ENCODE measurements at places on chromosomes 5 and 9.

GRCh38 chr9:80605129-80605528 lies 1033.4 kb downstream of the TLE4 start:
- peak; percentile 13 for DNase-seq

GRCh38 chr9:19050637-19051591 lies 1.7 kb downstream of the RRAGA start:
- DNase-seq, result no peak

GRCh38 chr5:113038136-113038535 lies 61.5 kb downstream of the DCP2 start:
- DNase-seq, result no peak

- DNase-seq, result peak; percentile 69
These were observed 222.6 kb downstream of the ROR2 start for GRCh38 chr9:91727316-91727861.

DNA sequence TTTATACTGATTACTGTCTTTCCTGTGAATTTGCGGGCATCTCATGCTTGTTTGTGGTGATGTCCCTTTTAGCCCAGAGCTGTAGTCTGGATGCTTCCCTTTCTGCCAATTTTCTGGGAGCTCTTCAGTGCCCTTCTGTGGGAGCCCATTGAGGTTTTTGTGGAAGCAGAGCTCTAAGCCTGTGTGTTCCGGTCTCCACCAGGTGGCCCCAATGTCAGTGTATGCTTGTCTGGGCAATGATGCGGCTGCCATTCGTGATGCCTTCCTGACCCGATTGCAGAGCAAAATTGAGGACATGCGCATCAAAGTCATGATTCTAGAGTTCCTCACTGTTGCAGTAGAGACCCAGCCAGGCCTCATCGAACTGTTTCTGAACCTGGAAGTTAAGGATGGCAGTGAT lies 35.1 kb downstream of the SH3GLB2 start:
- no peak for DNase-seq

- peak; percentile 47 for DNase-seq
These were observed 24.5 kb downstream of the CAVIN4 start for GRCh38 chr9:100602342-100602801.

DNA sequence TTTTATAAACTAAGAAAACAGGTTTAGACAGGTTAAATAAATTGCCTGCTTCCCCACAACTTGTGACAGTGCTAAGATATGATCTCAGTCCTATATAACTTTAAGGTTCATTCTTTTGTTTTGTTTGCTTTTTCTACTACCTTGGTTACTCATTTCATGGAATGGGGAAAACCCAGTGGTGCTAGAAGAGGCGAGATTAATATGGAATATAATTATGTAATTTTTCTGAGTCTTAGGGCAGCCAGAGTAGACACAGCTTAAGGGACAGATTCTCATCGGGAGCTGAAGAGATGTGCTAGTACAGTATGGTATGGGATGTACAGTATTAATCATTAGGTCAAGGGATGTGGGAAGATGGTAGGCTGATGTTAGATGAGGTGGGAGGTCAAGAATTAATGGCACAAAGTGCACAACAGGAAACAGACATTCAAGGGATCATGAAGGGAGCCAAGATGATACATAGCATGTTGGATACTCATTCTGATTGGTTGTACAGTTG lies 6.2 kb downstream of the TRIM32 start:
- DNase-seq, result no peak

- no peak for DNase-seq
These were observed 64.4 kb upstream of the ANGPTL2 start for GRCh38 chr9:127186806-127187205.

- DNase-seq, result no peak
These were observed 23.9 kb downstream of the ISOC1 start for GRCh38 chr5:129118405-129118804.

GRCh38 chr5:148978370-148979082 lies 84.3 kb downstream of the SH3TC2 start:
- DNase-seq, result no peak

- no peak for DNase-seq
These were observed 8.9 kb downstream of the WDR5 start for GRCh38 chr9:134144801-134145200.

DNA sequence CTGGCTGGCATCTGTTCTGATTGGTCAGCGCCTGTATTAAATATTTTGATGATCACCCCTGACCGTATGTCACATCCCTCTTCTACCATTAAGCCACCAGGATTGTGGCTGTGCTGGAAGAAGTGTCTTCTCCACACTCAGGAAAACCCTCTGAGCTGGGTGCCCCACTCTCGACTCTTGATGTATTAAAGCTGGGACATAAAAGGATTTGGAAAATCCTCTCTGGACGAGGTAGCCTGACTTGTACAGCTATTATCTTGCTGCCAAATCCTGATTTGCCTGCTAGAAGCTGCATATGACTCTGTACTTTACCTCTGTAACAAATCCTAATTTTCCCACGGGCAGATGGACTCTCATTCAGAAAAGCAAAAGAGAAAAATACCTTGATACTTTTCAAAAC lies 161.0 kb downstream of the SLC28A3 start:
- no peak for DNase-seq

DNA sequence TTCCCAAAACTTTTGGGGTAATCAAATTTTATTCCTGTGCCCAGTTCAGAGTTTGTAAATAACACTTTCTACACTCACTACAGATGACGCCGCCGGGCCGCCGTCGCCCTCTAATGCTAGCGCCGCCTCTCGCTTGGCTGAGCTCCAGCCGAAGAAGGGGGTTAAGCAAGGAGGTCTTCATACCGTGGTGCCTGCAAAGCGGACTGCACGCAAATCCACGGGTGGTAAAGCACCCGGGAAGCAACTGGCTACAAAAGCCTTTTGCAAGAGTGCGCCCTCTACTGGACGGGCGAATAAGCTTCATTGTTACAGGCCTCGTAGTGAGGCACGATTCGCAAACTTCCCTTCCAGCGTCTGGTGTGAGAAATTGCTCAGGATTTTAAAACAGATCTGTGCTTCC lies 280.4 kb downstream of the MEF2C start:
- DNase-seq, result peak; percentile 43

- DNase-seq, result no peak
These were observed 101.3 kb downstream of the SH3TC2 start for GRCh38 chr5:148961261-148962199.

DNA sequence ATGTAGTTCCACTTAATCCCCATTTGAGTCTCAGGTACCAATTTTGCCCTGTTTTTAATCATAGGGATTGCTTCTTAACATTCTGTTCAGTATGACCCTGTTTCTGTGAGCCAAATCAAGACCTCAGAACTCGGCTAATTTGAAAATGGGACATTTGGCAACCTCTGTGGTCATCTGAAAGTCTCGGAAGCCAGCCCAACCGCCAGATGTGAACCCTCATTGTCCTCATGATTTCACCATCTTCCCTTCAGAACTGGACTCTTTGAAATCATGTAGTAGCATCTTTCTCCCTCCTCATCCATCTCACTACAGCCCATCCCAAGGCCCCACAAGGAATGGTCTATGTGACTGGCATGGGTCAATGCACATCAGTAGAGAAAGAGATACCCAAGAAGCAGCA lies 88.9 kb downstream of the S1PR3 start:
- no peak for DNase-seq

- DNase-seq, result peak; percentile 79
These were observed 26.2 kb upstream of the ACOT12 start for GRCh38 chr5:81420039-81420667.

DNA sequence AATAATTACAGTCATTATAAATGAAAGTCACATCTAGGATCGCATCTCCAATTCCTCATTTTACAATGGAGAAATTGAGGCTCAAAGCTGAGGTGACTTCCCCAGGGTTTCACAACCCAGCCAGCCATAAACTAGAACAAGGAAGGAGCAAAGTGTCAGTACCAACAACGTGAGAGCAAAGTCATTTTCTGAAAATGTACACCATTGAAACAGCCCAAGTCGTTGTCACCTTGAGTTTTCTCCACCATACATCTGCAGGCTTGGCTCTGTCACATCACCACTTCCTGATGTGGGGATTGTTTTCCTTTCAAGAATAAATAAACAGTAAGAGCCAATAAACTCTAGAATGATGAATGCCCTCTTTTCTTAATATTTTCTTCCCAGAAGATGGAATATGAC lies 184.5 kb upstream of the PTGER4 start:
- DNase-seq, result peak; percentile 59

- no peak for DNase-seq
These were observed 116.4 kb downstream of the MYO10 start for GRCh38 chr5:16819522-16820167.

GRCh38 chr9:17361378-17361777 lies 217.5 kb upstream of the SH3GL2 start:
- no peak for DNase-seq

GRCh38 chr5:125612776-125613175 lies 810.4 kb upstream of the GRAMD2B start:
- no peak for DNase-seq

DNA sequence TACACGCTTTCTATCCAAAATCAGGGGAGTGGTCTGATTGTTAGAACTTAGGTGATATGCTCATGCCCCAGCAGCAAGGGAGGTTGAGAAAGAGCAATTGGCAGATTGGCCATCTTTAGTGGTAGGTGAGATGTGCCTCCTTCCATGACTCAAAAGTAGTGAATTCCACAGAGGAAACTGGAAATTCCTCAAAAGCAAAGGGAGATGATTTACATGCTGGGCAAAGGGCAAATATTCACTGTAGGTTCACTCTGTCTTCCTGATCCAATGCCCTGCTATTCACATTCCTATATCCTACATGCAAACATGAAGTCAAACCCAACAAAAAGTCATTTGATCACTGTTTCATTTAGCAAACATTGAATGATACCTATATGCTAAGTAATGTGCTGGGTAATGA lies 130.1 kb upstream of the ZNF608 start:
- DNase-seq, result no peak

DNA sequence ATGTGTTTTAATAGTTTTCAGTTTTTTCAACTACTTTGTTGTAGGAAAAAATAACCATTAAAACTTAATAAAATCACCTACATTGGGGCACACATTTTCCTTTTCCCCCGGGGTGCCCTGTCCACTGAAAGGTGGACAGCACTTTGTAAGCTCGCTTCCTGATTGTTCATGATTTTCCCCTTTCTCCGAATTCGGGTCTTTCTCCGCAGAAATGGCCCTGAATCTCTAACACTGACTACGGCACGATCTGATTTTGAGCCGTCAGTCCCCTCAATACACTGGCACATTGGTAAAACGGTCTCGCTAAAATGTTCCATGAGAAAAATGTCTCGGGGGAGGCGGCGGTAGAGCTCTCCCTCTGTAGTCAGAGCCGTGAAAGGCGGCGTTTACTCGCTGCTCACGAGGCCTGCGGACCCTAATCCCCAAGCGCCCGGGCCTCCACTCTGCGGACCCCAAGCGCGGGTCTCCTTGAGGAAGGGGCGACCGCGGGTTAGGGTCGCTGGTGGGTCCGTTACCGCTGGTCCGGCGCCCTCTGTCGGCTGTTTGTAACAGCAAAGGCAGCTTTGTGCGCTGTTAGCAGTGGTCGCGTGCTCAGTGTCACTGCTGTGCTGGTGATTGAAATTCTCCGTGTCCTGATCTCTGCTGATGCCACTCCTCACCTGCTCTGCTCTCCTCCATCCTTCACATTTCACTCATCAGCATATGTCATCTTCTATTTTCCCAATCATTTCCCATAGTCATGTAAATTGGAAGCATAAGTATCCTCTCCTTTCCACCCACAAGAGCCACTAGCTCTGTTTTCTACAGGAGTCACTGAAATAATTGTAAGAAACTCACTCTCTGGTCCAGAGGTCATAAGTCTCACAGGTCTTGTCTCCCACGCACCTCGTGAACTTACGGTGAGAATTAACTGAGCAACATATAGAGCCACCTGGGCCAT lies 10.8 kb upstream of the IFNA2 start:
- peak; percentile 68 for DNase-seq

DNA sequence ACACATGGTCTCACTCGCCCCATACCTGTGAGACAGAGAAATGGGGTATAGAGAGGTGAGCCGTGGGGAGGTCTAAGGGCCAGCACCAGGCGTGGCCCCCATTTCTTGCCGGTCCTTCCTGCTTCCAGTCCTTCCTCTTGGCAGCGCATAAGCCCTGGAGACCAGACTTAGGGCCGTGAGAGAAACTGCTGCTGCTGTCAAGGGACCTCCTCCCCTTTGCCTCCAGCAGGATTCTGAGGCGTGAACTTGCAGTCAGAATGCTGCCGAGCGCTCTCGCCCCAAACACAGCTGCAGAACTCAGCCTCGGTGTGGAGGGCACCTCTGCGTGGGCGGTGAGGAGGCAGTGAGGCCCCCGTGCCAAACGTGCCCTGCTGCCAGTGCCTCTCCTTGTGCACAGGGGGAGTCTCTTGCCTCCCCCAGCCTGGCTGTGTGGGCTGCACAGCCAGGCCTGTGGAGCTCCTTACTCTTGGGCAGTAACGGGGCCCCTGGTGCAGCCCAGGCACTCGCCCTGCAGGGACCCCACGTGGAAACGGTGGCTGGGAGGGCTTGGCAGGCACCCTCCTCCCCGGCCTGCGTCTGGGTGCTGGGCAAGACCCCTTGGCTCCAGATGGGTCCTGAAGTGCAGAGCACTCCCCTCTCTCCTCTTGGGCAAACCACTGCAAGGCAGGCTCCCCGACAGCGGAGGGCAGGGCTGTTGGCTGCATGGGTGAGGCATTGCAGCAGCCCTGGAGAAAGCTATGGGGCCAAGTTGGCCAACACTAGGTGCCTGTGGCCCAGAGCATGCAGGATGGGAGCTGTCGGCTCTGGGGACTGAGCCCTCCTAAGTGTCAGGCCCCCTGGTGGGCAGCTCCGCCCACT lies 85.4 kb downstream of the RXRA start:
- DNase-seq, result no peak

DNA sequence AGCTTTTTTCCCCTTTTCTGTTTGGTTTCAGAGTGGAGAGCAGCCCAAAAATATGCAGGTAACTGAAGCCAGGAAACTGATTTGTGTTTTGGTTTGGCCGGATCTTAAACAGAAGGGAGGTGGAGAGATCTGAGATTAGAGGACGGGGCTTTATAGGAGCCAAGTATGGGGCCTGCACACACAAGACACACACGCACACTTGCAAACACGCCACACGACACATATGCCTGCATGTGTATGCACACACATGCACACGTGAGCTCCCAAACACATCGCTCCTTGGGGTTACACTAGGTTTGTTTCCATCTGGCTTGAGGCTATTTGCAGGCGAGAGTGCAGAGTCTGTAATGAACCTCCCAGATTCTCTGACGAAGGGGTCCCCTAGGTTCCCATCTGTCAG lies 18.3 kb downstream of the BTNL9 start:
- DNase-seq, result no peak

DNA sequence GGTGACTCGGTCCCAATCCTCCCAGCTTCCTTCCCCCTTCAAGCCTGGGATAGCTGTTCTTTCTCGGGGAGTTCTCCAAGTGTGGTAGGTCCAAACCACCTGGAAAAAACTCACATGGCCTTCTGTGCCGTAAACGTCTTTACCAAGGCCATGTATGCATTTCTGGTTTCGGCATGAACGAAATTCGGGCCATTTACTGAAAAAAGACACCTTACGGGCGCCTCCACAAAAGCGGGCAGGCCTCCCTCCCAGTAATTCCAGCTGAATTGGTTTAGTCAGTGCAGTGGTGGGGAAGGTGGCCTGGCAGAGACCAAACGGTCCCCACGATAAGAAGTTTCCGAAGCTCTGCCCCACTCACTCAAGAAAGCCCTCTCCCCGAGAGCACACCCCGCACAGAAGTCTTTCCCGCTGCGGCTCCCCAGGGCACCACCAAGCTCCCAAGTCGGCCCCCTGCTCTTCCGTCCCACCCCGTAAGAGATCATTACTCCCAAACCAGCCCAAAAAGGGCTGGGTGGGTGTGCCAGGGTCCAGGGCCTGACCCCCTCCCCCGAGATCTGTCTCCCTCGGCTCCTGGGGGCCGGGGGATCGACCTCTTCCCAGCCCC lies 86.3 kb upstream of the MELK start:
- DNase-seq, result no peak

- peak; percentile 60 for DNase-seq
These were observed 45.1 kb downstream of the S1PR3 start for GRCh38 chr9:89036383-89036782.

All from suppressor macrophage (primary cell).